ENCODE measurements at places on chromosomes 6 and 20.
A peak's percentile ranks its signal among the peaks of the same experiment; 100 is the strongest.

- peak; percentile 26 for DNase-seq
Measured at GRCh38 chr6:125974214-125974866, 12.0 kb upstream of the TRMT11 start.

GRCh38 chr20:23128461-23129125, 42.5 kb upstream of the CD93 start:
- DNase-seq, result no peak

GRCh38 chr6:44965708-44966107, 362.4 kb upstream of the RUNX2 start:
- DNase-seq, result no peak

GRCh38 chr6:136604328-136604825, 54.2 kb upstream of the MAP7 start:
- DNase-seq, result no peak

DNA sequence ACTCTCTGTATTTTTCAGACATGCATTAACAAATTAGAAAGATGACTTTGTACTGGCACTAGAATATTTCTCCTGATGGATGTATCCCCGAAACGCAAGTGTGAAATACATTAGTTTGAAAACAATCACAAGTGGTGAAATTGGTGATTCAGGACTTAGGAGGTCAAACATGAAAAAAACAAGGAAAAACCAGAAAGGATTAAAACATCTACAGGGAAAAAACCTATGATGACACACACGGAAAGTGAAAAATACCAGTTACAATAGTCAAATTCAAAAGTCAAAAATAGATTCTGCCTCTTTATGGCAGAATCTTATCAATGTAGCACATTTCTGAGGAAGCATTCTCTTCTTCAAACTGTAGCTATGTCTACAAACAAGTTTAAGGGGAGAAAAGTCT, 129.0 kb upstream of the SGK1 start:
- DNase-seq, result no peak

DNA sequence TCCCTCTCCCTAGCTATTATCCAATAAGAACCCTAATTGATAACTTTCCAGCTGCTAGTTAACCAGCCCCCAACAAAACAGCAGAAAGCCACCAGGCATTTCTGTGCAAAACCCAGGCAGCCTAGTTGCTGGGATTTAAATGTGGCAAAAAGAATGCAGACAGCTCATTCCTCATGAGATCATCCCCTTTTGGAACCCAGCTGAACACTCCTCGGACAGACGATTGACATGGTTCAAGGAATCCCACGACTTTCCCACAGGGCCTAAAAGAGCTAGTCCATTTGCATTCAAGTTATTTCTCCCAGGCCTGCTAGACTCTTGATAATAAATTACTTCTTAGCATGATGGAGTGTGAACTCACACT, 24.0 kb downstream of the JAG1 start:
- DNase-seq, result no peak

- DNase-seq, result no peak
Measured at GRCh38 chr6:137099689-137100403, 55.1 kb upstream of the IL20RA start.

DNA sequence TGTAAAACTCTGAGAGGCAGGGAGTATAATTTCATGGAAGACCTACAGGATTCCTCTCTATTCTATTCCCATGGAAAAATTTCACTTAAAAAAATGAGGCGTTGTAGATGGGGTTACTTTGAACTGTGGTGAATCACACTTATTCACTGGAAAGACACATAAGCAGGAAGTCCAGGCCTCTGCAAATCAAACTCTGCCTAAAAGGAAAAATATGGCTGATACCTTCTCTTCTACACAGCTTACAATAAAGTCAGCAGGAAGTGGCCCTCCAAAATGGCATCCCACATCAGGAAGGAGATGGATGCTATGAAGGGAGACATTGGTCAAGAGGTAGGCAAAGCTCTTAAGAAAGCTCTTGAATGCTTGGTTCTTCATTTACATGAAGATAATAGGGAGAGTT, 115.9 kb downstream of the FYN start:
- no peak for DNase-seq

DNA sequence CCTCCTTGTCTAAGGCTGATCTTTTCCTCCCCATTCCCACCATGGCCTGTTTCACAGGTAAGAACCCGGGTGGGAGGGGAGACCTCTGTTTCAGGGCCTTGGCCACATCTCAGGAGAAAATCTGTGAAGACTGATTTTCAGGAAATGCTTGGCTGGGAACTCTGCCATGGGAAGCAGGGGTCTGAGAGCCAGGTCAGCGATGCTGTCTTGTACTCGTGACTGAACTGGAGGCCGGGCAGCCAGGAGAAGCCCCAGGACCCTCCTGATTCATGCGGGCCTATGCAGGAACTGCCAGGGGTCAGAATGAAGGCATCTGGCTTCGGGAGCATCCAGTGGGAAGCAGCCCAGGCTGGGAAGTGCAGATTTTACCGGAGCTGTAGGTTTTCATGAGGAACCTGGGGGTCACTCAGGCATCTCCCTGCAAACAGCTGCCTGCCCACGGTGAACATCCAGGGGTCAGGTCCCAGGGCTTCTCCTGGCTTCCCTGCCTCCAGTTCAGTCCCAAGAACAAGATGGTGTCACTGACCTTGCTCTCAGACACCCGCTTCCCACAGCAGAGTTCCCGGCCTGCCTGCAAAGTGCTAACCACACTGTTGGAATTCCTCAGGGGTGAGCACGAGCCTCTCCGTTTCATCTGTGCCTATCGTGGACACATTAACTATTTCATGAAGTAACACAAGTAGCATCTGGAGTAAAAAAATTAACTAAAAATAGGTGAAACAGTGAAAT, 90.2 kb upstream of the SULF2 start:
- DNase-seq, result no peak

DNA sequence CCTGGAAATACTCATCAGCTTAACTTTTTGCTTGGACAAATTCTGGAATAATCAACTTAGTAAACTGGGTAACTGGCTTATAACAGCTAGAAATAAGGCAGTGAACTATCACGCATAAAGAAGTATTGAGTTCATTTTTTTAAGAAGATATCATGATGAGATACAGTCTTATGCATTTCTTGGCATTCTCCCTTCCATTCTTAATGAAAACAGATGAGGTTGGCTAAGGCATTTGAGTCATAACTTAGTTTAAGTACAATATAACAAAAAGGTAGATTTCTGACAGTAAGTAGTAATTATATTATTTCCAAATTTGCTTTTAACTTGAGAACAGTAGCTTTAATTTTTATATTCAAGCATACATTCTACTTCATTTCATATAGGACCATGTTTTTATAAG, 56.1 kb downstream of the SAMD5 start:
- DNase-seq, result no peak

- no peak for DNase-seq
Measured at GRCh38 chr6:48563433-48563832, 452.4 kb upstream of the PTCHD4 start.

GRCh38 chr6:78967191-78967590, 99.8 kb downstream of the IRAK1BP1 start:
- DNase-seq, result no peak

DNA sequence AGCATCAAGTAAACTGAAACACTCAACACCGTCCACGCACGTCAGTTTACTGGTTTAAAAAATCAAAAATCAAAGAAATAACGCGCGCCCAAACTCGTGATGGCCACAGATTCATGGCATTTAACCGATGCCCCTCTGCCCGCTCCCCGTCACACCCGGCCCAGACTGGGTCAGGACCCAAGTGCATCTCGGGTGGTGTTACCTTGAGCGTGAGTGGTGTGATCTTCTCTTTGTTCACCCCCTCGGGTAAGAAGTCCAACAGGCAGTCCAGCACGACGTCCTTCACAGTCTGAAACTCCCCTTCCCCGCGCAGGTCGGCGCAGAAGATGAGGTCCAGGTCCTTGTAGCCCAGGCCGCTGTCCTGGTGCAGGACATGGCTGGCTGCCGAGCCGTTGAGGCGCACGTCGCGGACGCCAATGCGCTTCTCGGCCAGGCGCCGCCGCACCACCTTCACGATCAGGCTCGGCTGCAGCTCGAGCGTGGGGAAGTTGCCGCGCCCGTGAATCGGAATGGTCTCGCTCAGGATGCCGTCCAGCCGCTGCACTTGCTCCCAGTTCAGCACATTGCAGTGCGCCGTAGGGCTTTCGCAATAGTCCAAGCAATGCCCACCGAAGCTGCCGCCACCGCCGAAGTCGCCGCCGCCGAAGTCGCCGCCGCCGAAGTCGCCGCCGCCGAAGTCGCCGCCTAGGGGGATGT, 945 bp downstream of the TENT5A start:
- DNase-seq, result no peak

- peak; percentile 42 for DNase-seq
Measured at GRCh38 chr20:25247000-25247517, 826 bp upstream of the PYGB start.

DNA sequence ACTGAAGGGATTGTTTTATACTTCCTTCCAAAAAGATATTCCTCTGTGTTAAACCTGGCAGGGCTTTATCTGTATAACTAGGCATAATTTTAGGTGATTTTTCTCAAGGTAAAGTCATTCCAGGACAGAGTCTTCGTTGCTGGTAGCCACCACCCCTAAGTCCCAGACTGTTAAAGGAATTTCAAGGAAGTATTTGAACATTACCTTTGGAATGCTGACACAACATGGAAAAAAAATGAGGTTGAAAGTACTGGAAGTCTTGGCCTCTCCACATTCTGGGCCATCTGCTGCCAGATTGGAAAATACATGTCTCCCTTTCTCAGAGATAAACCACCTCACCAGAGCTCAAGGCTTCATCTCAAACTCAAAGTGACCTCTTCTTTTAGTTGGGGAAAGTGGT, 27.0 kb upstream of the ETV7 start:
- no peak for DNase-seq

- DNase-seq, result no peak
Measured at GRCh38 chr20:7879883-7880282, 60.4 kb downstream of the HAO1 start.

DNA sequence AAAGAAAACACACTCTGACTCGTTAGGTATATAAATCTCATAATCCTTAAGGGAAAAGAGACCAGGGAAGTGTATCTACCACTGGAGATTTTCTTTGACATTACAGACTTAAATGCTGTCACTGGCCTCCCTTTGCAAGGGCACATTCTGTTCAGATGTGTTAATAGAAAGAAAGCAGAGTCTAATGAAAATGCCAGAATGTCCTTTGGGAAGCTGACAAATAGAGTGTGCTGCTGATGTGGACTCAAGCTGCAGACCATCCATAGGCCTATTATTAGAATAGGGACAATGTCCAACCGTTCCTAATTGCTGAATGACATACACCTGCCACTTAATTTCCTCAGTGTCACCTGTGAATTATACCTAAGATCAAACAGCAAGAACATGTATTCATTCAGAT, 41.2 kb downstream of the SLC35D3 start:
- DNase-seq, result peak; percentile 17

DNA sequence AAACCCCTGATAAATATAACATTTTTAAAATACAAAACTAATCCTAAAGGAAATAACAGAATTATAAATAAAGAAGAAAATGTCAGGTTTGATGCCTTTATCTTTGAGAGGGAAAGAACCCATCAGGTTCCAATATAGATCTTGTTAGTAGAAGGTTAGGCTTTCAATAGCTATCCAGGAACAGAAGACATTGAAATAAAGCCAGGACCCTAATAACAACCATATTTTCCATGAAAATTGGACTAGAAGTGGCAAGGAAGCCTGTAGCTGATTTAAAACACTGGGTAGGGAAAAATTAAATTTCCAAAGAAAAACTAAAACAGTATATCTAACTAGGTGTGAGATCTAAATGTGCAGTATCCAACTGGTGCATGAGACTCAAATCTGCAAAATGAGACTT, 185.2 kb upstream of the STXBP5 start:
- DNase-seq, result no peak
